Gastrocnemius medialis (tissue), 4 donors: ENCODE measurements at places on chromosomes 5 and 9. TPM values are rescaled to one million over a fixed set of nuclear protein-coding genes. Genes with fewer than 3 reads are reported as not detected.

DNA sequence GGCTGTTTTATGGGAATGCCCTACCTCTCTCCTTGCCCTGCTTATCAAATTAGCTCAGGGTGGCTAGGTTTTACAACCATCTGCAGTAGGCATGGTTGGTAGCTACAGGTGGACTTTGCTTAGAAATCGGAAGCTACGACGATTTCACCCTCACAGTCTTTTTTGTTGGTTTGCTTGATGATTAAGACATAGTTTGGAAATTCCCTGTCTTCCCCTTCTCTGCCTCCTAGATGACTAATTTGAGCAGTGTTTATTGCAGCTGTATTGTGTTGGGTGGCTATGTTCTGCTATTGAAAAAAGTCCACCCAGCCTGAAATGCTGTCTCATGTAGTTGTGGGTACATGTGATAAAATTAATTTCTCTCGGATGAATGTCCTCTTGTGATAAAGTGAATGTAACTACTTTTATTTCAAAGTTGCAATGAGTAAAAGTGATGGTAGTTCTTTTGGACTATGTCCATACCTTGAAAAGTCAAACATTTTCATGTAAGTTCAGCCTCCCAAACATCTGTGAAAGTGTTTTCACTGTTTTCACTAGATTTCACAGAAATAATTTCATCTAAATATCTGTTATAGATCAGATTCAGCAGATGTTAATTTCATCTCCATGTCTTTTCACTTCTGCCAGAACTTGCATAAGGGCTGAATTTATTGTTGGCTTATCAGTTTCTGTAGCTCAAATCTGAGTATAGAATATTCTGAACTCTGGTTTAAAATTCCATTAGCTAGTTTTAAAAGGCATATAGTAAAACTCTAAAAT, 37.3 kb upstream of the FYB1 start:
- DNase-seq, result no peak
- no peak overlapping the region for H3K27ac ChIP-seq

DNA sequence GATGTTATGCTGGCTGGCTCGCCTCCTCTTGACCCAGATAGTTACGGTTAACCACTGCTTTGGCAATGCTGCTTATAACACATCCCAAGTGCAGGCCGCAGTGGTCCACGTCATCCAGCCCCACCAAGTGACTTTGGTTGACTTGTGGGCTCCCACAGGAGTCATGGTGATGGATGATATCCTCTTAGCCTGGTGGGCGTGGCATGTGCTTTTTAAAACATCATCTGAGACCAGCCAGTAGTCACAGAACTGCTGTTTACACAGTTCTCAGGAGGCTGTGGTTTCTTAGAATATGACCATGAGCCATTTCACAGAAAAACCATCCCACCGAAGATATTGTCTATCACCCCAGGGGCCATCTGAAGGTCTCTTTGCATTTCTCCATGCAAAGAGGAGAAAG, 216.9 kb downstream of the SH3GL2 start:
- H3K4me3 ChIP-seq, result no peak overlapping the region
- no peak for DNase-seq
- H3K27me3 ChIP-seq, result no peaks in the 10 kb centered on the region
- H3K36me3 ChIP-seq, result no peaks in the 10 kb centered on the region
- H3K27ac ChIP-seq, result no peak overlapping the region

The PRUNE2 gene
- 12.0 TPM for total RNA-seq

- no peaks in the 10 kb centered on the region for H3K4me1 ChIP-seq
- no peak overlapping the region for H3K4me3 ChIP-seq
- no peaks in the 10 kb centered on the region for H3K27me3 ChIP-seq
- DNase-seq, result no peak
These were observed 318.4 kb downstream of the NSG2 start for GRCh38 chr5:174363934-174364333.

The ESM1 gene
- total RNA-seq, result not detected

The PRLR gene
- 0.55 TPM for total RNA-seq

DNA sequence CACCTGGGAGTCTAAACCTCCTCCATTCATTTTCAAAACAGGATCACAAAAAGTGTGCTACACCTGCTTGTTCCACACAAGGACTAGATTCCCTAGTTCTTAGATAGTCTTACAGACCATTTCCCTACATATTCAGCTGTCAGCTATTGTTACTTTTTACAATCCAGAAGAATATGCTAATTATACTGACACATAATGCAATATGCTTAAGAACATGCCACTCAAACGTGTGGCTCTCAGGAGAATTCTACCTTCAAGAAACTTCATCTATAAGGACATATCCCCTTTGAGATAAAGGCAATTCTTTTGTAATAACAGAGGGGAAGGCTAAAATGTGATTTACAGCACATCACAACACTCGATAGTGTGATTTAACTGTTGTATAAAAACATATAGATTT, 456.1 kb upstream of the ARRDC3 start:
- no peak overlapping the region for H3K27ac ChIP-seq
- no peak for DNase-seq
- no peaks in the 10 kb centered on the region for H3K27me3 ChIP-seq
- H3K4me1 ChIP-seq, result no peaks in the 10 kb centered on the region

DNA sequence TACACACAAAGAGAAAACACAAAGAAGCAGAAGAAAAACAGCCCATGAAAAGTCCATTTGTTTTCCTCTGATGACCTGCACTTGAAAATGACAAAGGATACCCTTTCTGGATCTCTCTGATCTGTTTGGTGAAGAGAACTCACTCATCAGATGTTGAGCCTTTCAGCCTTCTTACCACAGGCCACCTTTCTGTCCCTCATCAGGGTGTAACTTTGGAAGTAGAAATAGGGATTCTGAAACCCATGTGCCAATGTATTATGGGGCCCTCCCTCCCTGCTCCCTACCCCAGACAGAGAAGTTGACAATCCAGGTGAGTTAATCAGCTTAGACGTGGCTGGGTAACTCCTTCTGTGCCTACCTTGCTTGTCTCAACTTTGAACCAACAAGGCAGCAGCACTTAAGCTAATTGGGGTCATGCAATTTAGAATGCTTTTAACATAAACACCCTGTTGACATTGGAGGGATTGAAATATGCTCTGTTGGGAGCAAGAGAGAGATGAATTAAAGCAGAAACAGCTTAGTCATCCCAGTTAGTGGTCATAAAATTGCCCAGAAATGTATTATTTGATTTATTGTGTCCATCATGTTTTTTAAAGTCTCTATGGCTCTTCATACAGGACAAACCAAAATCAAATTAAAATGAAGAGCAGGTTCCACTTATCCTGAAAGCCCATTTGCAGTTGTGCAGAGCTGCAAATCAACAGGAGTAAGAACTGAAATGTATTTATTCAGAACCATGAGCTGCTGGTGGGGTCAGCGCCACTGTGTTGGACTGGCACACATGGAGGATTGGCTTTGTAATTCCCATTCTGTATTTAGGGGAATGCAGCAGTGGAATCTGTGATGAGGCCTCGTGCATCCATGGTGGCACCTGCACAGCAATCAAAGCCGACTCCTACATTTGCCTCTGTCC, 132.0 kb downstream of the LIFR start:
- no peak overlapping the region for H3K4me3 ChIP-seq
- H3K36me3 ChIP-seq, result no peaks in the 10 kb centered on the region
- H3K27ac ChIP-seq, result no peak overlapping the region
- DNase-seq, result no peak
- no peaks in the 10 kb centered on the region for H3K27me3 ChIP-seq
- no peaks in the 10 kb centered on the region for H3K4me1 ChIP-seq

The PLAC8L1 gene
- total RNA-seq, result not detected
